NCI-H2107 (cell line): ENCODE measurements at places on chromosomes 1 and 21.

- no peak for DNase-seq
Measured at GRCh38 chr1:182368358-182368757, 23.2 kb downstream of the GLUL start.

DNA sequence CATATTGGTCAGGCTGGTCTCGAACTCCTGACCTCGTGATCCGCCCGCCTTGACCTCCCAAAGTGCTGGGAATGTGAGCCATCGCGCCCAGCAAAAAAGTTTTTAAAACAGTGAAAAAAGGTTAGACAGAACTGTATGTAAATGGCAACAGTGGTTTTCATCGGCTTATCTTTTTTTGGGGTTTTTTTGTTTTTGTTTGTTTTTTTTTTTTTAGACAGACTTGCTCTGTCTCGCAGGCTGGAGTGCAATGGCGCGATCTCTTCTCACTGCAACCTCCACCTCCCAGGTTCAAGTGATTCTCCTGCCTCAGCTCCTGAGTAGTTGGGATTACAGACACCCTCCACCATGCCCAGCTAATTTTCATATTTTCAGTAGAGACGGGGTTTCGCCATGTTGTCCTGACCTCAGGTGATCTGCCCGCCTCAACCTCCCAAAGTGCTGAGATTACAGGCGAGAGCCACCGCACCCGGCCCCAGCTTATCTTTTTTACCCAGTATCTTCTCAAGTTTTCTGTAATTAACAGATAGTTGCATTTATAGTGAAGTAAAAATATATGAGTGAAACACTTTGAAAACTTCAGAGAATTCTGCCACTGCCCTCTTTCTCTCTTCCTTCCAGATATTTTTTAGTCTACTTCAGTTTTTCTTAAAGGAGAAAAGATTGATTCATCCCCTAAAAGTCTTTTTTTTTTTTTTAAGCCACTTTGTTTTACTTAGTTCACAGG is 13.1 kb downstream of the TIMM17A start:
- no peak for DNase-seq

DNA sequence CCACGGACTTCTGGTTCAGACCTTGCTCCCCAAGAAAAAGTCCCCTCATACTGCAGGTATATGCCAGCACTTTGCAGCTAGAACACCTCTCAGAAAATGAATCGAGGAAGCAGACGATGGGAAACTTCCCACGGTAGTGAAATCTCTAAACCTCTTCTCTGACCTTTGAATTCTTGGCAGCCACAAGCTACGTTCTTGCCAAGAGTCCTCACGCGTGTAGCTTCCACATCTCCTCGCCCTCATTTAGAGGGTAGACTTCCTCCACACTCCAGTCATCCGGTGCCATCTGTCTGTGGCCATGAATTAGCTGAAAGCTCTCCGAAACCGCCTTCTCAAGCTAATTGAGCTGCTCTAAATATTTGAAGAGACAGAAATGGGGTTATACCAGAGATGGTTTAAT is 127.8 kb downstream of the RGS7 start:
- no peak for DNase-seq

- no peak for DNase-seq
Measured at GRCh38 chr1:156358641-156359040, 10.4 kb upstream of the RHBG start.

DNA sequence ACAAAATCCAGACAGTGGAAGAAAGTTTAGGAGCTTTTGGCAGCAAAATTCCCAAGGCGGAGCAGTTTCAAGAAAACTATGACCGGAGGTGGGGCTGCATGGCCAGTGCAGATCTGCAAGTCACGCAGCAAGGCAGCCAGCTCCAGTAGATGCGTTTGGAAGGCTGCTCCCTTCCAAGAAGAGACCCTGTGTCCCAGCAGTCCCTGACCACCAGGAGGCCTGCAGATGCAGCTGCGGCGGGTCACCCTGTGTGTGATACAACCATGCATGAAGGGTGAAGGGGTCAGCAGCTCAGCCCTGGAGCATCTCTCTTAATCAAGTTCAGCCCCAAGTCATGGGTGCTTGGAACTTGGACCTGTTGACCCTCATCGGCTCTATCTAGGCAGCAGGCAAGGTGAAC is 29.3 kb downstream of the GPR157 start:
- no peak for DNase-seq

- DNase-seq = no peak
Measured at GRCh38 chr1:199742547-199742946, 285.0 kb upstream of the NR5A2 start.

- no peak for DNase-seq
Measured at GRCh38 chr1:1937549-1938275, 18.6 kb upstream of the TMEM52 start.

- DNase-seq = no peak
Measured at GRCh38 chr1:36542962-36543515, 60.3 kb upstream of the CSF3R start.

DNA sequence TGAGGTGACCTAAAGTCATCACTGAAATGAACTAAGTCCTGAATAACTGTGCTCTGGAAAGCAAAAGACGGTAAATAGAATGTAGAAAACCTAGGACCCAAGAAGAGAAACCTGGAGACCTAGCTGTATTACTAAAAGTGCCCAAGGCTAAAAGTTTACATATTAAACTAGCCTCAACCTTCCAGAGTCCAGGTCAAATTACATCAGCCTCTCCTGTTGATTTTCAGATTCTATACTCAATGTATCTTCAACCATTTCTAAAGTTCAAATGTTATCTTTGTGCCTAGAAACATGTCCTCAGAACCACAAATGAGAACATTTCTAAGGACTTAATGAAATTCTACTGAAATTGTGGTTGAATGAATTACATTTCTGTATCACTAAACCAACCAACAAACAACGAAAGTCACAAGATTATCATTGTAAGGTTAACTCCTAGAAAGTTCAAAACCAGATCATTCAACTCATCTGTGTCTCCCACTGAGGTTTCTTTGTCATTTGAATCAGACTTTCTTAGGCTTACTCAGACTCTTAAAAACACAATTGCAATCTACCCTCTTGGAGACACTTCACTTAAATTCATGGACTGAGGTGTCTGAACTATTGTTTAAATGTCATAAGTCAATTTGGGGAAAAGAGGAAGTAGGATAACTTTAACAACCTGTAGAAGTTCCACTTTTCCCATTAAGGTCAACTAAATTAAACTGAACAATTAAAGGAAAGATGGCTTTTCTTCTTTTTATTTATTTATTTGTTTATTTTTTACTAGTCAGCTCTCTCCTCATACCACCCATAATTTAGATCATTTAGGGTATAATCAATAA is 207.7 kb downstream of the BARHL2 start:
- no peak for DNase-seq

DNA sequence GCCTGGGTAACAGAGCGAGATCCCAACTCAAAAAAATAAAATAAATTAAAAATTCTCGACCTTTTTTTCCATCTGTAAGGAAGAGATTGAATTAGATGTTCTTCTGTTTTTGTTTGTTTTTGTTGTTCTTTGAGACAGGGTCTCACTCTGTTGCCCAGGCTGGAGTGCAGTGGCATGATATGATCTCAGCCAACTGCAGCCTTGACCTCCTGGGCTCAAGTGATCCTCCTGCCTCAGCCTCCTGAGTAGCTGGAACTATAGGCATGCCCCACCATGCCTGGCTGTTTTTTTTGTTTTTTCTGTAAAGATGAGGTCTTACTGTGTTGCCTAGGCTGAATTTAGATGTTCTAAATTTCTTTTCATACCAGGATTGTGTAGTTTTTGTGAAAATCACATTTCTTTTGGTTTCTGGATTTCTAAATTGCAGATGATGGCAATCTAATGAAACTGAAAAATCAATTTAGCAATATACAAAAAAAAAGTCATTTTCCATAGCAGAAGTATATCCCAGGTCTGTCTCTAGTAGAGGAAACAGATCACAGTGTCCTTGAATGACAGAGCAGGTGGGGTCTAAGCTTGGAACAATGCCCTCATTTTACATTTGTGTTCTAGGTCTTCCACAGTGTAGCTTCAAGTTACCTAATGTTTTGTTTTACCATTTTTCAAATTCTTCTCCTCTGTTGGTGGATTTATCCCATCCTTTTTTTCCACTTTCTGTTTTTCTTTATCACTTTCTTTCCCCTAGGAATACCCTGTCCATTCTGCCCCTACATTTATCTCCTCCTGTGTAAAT is 20.3 kb downstream of the ZYG11A start:
- DNase-seq = no peak

- no peak for DNase-seq
Measured at GRCh38 chr21:14718951-14719350, 172.8 kb upstream of the SAMSN1 start.

DNA sequence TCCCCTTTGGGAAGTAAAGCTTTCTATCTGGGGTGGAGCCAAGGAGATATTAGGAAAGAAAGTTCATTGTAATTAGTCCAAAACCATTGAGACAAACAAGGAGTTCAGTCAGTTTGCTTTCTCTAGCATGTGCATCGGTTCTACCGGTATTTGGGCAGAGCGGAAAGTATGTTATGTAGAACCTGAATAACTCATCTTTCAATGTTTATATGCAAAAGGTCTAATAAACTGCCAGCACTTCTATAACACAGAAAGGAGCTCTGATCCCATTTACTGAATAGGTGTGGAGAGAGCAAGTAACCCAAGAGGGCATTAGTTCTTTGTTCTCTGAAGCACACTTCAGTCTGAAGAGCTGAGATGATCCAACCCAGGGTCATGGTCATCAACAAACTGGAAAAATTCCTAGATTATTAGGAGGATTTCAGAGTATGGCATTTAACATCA is 3.5 kb downstream of the TGFB2 start:
- DNase-seq = no peak

- no peak for DNase-seq
Measured at GRCh38 chr1:57536749-57537423, 113.0 kb upstream of the DAB1 start.

GRCh38 chr1:244296447-244296846 is 155.3 kb downstream of the ADSS2 start:
- DNase-seq = no peak

DNA sequence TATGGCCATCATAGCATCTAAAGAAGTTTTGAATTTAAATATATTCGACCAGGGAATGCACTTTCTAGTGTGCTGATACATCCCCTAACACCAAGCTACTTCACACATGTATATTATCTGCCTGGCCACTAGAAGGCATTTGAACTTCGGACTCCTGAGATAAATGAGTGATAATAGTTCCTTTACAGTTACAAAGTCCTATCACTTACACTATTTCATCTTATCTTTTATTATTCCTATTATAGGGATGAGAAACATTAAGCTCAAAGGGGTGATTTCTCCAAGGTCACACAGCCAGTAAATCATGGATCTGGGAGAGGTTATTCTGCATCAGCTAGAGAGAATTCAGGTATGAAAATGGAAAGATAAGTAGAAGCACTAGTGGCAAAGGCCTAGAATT is 40.3 kb downstream of the GPATCH2 start:
- no peak for DNase-seq

DNA sequence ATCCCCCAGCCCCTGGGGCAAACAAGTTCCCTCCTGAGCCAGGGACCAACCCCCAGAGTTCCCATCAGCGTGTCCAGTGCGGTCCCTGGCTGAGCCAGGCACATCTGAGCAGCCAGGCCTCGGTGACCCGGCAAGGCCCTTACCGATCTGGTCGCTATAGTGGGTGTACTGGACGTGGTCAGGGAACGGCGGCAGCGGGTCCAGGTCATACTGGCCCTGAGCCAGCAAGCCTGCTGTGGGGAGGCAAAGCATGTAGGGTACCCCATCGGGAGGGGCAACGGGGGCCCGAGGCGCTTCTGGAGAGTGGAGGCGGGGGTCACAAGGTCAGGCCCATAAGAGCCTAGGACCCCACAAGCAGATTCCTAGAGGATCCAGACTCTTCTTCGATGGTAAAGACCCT is 3.5 kb downstream of the MFAP2 start:
- DNase-seq = no peak

- peak; percentile 19 for DNase-seq
Measured at GRCh38 chr1:175191659-175192058, 917 bp downstream of the KIAA0040 start.

- DNase-seq = no peak
Measured at GRCh38 chr1:156276966-156277381, 5.7 kb downstream of the SMG5 start.

- DNase-seq = no peak
Measured at GRCh38 chr21:15557925-15558324, 171.9 kb upstream of the USP25 start.
